Fibroblast of gingiva (primary cell): ENCODE measurements at places on chromosomes 3 and 15.

DNA sequence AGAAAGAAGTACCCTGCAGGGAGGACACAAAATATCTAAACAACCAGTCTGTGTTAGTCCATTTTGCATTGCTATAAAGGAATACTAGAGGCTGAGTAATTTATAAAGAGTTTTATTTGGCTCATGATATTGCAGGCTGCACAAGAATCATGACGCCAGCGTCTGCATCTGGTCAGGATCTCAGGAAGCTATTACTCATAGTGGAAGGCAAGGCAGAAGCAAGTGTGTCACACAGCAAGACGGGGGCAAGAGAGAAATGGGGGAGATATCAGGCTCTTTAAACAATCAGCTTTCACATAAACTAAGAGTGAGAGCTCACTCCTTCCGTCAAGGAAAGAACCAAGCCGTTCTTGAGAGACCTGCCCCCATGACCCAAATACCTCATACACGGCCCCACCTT, 614.8 kb downstream of the ZIC1 start:
- peak; percentile 34 for DNase-seq

- DNase-seq, result no peak
Measured at GRCh38 chr3:89180334-89180733, 72.9 kb downstream of the EPHA3 start.

DNA sequence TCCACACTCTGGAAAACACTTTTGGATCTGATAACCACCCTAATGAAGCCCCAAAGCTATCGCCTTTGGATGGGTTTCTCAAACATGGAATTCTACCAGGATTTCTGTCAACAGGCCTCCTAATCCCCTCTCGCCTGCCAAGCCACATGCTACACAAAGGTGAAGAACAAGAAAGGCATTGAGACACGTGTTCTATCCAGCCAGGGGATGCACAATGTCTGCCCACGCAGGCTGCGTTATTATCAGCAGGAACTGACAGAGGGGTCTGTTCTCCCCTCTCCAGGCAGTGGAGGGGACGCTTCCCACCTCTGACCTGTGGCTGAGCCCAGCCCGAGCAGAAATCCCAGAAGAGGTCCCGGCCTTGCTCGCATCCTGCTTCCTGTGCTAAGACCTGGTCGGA, 45.4 kb upstream of the THBS1 start:
- DNase-seq, result no peak

GRCh38 chr15:97199393-97200051, 761.0 kb upstream of the ARRDC4 start:
- no peak for DNase-seq

DNA sequence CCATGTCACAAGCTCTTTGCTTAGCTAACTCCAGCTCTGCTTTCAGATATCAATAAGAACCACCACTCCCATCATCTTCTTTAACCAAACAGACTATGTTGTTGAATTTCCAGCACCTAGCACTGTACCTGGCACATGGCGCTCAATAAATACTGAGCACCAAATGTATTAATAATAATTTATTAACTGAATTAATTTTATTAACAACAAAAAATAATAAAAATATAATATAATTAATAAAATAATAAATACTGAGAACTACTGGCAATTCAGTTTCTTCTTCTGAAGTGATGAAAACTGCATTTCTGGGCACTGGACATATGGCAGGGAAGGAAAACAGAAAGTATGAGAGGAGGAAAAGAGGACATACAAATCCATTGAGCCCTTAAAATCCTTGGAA, 263.9 kb downstream of the ZMAT3 start:
- DNase-seq, result no peak

DNA sequence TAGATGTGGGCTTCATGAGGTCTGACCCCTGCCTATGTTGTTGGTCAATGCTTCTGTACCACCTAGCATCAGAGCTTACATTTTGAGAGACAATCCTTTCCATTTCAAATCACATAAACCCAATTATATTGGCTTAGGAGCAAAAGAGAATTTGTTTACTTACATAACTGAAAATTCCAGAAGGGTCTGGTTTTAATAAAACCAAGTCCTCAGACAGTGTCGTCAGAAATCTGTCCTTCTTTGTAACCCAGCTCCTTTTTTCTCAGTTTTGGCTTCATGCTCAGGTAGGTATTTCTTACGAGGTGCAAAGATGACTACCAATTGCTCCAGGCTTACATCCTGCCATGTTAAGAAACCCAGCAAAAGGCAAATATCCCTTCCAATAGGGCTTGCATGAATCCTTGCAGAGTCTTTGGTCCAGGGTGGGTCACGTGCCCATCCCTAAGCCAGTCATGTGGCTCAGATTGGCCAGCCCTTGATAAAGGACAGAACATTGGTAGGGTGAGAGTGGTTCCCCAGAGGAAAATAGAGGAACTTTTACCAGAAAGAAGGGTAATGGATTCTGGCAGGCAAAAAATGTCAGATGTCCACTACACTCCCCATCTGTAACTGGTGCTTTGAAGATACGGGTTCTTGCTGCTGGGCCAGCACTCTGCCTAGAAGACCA, 50.2 kb upstream of the VILL start:
- DNase-seq, result peak; percentile 12

DNA sequence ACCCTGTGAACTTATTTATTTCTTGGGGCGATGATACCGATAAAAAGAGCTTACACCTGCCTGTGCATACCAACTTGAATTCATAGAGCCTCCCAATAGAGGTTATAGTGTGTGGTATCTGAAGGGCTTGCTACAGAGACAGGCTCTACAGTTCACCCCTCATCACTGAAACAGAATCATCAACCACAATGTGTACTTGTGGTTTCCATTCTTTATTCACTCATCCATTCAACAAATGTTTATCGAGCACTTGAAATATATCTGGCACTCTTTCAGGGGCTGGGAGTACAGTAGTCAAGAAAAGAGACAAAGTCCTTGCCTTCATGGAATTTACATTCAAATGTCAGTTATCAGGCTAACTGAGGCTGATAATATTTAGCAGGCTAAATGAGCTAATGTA, 134.4 kb upstream of the SKOR1 start:
- no peak for DNase-seq

- DNase-seq, result peak; percentile 12
Measured at GRCh38 chr3:179149406-179149867, 1.3 kb downstream of the PIK3CA start.

DNA sequence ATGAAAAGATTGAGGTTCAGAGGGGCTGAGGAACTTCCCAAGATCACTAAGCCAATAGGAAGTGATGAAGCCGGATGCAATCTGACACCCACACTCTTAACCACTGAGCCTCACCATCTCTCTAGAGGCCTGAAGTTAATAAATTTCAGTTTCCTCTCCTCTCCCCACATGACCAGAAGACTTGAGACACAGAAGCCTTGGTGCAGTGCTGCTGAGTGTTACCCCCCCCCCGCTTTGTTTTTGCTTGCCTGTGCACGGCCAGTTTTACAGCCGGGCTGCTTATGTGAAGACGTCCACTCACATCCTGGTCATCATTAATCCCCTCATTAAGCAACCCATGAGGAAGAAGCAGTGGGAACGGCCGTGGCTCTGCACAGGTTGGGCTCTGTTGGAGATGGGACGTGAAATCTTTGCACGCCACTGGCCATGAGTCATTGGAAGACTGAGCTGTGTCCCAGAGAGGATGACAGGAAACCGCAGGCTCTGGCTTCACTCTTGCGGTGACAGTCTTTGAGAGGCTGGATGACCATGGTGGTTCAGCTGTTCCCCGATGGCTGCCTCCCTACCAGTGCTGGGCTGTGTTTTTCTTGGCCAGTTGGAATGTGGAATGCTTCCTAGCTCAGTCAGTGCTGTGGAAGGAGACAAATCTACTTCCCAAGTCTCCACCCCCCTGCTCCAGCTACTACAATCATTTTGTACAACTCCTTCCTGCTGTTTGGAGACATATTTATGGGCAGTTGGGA, 232.6 kb upstream of the LRTM1 start:
- peak; percentile 90 for DNase-seq

DNA sequence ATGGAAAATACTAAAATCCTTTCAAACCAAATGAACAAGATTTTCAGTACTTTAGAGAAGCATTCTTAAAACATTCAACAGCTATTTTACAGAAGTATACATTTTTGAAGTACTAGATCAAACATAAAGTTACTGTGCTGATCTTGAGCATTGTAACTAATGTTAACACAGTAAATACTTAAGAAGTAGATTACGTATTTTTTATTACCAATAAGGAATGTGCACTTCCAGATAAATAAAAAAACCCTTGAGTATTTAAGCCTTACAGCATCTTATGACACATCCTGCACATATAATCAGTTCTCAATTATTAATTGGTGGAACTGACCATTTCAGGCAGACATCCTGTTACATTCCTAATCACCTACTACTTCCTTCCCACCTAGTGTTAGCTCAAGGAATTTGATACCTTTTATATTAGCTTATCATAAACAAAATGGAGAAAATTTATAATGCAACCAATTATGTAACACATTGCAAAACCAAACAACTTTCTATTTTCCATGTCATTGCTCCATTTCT, 32.8 kb downstream of the COPS2 start:
- DNase-seq, result no peak

DNA sequence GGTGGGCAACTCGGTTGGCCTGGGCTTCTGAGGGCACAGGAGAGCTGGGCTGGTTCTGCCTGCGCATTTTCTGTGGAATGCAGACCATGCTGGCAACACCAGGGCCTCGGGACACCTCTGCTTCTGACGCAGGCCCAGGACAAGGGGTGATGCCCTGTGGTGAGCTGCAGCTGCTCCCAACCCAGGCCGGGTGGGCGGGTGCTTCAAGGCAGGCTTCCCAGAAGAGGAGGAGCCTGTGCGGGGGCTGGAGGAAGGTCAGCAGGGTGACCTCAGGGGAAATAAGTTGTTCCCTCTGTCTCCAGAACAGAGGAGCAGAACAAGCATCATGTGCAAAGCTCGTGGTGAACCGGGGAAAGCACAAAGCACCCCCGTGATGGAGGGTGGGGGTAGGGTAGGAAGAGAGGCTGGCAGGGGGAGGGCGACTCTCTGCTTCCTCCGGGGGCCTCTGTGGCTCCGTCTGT, 11.0 kb upstream of the PLXNA1 start:
- peak; percentile 69 for DNase-seq

DNA sequence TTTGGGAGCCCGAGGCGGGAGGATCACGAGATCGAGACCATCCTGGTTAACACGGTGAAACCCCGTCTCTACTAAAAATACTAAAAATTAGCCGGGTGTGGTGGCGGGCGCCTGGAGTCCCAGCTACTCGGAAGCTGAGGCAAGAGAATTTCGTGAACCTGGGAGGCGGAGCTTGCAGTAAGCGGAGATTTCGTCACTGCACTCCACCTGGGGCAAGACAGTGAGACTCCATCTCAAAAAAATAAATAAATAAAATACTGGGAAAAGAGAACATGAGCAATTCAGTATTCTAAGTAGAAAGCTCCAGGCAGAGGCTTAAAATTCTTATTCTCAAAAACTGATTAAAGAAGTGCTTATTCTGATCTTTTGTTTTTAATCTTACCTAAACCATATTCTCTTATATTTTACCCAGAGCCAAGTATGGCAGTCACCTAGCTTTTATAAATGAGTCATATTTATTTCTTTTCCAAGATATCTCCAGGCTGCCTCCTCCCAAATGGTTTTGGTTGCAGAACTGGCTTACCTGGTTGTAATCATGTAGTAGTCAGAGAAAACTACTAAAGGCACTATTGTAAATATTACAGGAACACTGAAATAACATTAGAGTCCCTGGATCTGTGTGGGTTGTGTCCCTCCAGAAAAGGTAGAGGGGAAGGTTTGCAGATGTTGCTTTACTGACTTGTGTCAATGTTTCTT, 45.8 kb upstream of the DYNC1LI1 start:
- no peak for DNase-seq

DNA sequence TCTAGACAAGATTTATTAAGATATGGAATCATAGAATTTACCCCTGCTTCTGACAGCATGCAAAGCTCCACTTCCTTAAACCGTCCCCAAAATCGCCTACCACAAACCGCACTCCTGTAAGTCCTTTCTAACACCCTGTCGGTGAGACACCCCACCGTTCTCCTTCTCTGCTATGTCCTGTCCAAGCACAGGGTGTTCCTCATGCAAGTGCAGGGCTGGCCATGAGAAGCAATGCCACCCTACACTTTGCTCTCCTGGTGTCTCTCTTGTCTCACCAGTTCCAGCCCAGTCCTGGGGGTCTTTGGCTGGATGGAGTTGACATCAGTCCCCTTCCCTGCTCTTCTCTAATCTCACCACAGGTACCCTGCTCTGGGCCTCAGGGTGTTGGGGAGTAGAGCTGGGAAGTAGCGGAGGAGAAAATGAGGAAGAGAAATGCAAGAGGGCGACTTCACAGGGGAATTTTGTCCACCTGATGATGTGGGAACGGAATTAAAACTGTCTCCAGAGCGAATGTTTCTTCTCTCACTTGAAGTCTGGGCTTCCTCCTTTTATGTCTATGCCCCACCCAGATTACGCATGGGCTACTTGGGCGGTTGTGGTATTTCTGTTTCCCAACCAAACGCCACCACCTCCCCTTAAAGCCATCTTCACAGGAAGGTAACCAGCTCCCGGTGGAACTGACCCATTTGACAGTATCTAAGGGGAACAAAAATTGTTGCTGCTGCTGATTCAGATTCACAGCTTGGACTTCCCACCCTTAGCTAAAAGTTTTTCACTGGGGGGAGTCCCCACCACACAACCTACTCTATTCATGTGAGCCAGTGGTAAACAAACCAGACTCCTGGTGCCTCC, 49.9 kb downstream of the CASR start:
- no peak for DNase-seq

GRCh38 chr3:55543181-55543614, 56.1 kb upstream of the WNT5A start:
- no peak for DNase-seq

GRCh38 chr3:99647081-99647480, 8.7 kb downstream of the COL8A1 start:
- peak; percentile 26 for DNase-seq

DNA sequence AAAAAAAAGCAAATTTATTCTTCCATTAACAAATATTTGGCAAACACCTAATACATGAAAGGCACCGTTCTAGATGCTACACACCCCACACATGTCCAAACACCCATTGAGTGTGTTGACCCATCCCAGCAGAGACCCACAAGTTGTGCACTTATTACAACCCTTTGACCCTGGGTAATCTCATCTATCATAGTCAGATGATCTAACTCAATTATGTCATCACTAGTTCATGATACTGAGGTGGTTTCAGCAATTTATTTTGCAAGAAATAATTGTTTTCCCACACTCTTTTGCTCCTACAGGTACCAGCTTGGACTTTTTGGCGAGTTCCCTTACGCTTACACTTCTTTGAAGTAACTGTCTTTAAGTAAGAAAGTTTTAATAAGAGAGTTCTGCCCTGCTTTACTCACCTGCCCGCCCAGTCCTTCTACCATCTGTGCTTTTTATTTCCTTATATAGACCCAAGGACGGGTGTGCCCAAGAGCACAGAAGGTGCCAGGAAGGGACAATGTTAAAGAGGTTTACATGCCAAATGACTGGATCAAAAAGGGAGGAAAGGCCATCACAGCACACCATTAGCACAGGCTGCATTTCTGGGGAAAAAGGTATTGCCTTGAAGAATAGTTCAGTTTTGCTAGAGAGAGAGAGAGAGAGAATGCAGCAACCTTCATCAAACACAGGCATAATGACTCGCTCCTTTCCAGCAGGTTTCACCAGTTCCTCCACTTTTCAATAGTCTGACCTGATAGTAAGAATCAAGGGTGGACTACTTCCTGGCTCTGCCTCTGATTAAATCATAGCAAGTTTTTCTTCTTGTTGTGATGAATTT, 54.5 kb upstream of the ATP11B start:
- DNase-seq, result no peak
